ENCODE measurements at places on chromosomes 2 and 18.

DNA sequence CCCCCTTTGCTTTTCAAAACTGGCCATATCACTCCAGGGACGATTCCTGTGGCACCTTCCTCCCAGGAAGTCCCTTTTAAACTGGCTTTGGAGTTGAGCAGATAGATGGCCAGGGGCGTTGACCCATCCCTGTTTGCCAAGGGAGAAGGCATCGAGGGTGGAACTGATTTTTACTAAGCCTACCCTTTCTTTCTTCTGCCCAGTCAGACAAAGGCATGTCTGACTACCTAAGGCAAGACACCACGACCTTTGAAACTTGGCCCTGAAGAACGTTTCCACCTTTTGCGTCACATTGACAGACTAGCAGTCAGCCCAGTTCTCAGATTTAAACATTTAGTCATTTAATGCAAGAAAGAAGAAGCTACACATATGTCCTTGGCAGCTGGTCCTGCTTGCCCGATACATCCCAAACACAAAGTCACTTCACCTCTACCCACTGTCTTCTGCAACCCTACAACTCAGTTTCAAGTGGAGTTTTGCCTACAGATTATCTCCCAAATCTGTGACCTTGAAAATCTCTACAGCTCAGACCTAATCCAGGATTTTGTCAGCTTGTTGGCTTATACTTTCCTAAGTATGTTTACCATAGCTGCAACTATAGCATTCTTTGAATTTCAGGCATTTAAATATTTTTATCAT, 102.2 kb upstream of the IL1R2 start:
- no peak for DNase-seq

DNA sequence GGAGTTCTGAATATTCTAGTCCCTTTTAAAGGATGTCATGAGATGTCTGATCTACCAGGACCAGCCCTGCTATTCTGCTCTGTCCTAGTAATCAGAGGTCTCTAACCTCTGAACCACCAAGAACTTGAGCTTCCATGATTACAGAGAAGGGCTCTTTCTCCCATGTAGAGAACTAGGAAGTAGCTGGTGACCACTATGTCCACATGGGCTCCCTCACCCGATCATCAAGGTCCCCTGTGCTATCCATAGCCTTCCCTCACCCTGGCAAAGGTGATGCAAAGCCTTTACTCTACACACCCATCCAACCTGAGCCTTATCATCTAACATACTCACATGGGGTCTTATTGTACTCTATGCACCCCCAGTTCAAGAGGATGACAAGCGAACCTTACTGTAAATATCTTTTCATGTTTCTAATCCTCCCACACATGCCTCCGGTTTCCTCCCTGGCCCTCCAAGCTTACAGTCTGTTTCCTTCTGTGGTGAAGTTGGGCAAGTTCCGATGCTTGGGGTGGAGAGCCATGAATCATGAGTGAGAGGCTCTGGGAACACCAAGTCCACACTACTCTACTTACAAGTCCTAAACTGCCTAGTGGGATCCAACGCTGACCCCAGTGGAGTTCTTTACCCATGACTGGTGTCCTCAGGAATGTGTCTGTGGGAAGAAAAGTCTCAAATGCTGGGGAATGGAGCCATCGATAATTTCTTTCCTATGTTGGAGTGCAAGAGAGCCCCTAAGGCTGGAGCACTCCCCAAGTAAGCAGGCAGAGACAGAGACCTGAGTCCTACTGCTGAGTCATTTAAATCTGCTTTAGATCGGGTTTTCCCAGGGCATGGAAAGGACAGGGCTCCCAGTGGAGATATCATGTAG, 73.3 kb upstream of the KLF7 start:
- no peak for DNase-seq

- DNase-seq, result no peak
These were observed 60.5 kb downstream of the G6PC2 start for GRCh38 chr2:168961450-168962229.

- no peak for DNase-seq
These were observed 2170.5 kb upstream of the PIK3C3 start for GRCh38 chr18:39784541-39784940.

GRCh38 chr2:70418514-70418913, 116.6 kb upstream of the FAM136A start:
- DNase-seq, result no peak

DNA sequence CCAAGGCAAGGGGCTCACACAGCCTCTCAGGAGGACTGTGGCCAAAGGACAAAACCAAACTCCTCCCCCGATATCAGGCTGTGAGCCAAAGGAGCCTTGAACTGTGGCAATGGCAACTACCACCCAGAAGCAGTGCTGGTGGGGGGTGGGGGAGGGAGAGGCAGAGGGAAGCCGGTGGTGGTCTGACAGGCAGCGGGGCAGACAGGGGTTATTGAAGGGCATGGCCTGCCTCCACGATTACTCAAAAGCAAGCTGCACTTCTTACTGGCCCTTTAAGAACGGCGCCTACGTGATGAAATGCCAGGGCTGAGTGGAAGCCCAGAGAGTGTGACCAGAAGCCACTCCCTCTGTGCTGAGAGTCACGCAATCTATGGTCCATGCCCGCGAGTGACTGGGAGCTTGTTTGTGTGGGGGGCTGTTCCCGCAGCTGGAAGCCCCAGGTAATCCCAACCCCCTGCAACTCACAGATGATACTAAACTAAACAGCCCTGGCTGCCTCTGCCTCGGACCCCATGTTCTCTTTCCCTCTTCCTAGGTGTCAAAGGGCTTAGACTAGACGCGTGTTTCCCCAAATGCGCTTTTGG, 128.2 kb upstream of the CXCR4 start:
- no peak for DNase-seq

GRCh38 chr2:124698979-124699565, 674.0 kb downstream of the CNTNAP5 start:
- DNase-seq, result no peak

DNA sequence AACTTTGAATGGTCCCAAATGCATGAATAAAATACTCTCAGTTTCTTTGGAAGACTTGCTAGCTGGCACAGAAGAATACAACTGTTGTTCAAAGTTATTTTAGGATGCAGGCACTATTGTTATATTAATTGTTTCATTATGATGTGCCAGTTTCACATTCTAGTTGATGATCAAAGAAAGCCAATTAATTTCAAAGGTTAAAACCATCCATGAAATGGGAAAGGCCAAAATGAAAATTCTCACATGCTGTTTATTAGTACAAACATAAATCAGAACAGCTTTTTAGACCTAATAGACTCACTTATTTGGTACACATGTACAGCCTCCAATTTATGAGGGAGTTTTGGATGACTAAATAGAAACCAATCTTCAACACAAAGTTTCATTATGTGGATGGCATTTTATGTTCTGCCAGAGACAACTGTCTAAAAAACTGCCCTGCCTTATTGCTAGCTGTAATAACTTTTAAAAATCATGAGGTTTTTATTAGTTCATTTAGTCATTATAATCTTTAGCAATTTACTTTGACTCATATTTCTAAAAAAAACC, 42.2 kb downstream of the RFTN2 start:
- no peak for DNase-seq

GRCh38 chr2:120596990-120597594, 138.6 kb upstream of the GLI2 start:
- DNase-seq, result no peak

DNA sequence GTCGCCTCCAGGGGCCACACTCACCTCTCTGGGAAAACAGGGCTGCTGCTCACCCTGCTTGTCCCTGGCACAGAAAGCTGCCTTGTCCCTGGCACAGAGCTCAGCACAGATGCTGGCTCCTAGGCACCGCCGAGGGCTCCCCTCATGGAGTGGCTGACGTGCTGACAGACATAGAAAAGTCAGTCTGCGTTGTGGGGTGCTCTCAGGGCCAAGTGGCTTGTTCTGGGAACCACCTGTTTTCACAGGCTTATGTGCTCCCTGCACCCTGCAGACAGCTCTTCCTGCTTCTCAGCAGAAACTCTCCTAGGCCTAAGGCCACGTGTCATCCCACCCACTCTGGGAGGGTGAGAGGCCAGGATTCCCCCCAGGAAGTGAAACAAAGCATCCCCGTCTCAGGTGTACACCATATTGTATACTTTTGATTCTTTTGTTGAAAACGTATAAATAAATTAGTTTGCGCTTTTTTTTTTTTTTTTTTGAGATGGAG, 84.7 kb upstream of the TMEM200C start:
- no peak for DNase-seq

DNA sequence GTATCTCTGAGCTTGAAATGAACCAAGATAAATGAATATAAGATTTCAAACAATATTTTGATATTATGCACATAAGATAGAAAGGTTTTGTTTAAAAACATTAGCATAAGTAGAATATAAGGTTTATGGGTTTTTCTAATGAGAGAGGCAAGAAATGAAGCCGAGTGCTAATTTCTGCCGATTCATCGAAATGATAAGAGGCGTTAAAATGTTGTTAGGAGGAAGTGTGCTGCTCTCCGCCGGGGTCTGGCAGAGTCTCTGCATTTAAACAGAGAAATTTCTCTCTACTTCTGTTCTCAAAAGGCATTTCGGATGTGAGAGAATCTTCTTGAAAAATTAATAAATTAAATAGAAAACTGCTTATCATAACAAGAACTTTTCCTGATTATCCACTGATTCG, 83.6 kb downstream of the MRPS9 start:
- DNase-seq, result no peak

DNA sequence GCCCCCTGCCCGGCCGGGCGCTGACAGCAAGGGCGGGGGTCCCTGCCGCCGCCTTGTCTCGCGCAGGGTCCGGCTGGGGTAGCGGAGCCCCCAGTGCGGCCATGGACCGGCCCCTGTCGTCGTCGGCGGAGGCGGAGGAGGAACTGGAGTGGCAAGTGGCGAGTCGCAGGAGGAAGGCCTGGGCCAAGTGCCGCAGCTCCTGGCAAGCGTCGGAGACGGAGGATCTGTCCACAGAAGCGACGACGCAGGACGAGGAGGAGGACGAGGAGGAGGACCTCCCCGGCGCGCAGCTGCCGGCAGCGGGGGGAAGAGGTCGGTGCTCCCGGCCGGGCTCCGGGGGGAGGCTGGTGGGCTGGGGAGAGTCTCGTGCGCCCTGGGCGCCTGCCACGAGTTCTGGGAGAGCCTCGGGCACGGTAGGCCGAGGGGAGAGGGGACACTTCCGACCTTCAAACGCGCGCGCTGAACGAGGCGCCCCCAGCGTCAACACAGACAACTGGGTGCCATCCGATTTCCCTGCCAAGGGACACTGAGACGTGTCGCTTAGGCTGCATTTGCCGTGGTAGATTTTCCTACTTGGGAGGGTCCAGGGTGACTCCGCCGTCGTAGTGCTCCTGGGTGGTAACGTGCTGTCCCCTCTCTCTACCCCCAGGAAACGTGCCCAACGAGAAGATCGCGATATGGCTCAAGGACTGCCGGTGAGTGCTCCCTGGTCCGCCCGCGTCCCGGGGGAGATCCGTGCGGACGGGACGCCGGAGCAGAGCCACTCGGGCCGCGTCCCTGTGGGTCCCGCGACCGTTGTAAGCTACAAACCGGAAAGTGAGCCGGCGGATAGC, 652 bp downstream of the ITPRID2 start:
- DNase-seq, result peak; percentile 56

DNA sequence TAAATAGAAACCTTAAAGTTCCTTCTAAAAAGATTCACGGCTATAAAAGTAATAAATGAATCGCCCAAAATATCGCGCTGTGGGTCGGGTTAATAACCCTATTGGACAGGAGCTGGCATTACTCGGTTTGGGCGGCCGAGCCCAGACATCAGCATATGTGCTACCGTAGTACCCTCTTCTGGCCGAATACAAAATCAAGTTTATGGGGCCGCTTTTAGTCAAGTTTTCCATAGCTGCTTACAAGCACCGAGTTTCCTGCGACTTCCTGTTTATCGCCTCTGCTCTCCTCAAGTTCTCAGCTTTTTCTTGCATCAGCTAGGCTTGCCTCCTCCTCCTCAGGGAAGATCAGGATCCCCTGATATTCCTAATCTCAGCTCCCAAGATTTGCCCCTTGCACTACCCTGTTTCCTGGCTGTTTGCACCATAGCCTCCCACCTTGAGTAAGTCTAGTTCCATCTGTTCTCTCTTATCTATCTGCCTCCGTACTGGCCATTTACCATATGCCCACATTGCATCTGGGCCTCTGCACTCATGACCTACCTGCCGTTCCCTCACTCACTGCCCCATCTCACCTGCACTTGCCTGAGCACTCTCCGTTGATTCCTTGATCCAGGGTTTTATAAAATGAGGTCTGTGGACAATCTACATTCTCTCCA, 56.1 kb downstream of the SLC35F5 start:
- DNase-seq, result peak; percentile 52

Data from stimulated activated CD4-positive, alpha-beta T cell treated with anti-CD3 and anti-CD28 coated beads, TNF-alpha, amount 100 ng/mL, for 24 hours (primary cell).